NCI-H2029 treated with DMSO at 0.1 percent for 48 hours (cell line): ENCODE measurements at places on chromosomes 6 and 20.
A peak's percentile ranks its signal among the peaks of the same experiment; 100 is the strongest.

- DNase-seq, result no peak
Observed at GRCh38 chr6:147642458-147642857, 134.0 kb downstream of the SAMD5 start.

DNA sequence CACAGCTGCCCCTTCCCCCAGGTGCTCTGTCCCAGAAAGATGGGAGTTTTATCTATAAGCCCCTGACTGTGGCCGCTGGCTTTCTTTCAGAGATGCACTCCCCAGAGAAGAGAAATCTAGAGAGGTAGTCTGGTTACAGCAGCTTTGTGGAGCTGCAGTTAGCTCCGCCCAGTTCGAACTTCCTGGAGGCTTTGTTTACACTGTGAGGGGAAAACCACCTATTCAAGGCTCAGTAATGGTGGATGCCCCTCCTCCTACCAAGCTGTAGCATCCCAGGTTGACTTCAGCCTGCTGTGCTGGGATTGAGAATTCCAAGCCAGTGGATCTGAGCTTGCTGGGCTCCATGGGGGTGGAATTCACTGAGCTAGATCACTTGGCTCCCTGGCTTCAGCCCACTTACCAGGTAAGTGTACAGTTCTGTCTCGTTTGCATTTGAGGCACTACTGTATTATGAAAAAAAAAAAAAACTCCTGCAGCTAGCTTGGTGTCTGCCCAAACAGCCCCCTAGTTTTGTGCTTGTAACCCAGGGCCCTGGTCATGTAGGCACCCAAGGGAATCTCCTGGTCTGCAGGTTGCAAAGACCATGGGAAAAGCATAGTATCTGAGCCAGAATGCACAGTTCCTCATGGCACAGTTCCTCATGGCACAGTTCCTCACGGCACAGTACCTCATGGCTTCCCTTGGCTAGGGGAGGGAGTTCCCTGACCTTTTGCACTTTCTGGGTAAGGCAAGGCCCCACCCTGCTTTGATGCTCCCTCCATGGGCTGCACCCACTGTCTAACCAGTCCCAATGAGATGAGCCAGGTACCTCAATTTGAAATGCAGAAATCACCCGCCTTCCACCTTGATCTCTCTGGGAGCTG, 275.0 kb downstream of the CENPW start:
- peak; percentile 53 for DNase-seq

- no peak for DNase-seq
Observed at GRCh38 chr20:53800883-53801604, 207.4 kb upstream of the ZNF217 start.

- no peak for DNase-seq
Observed at GRCh38 chr6:131958542-131959470, 7.6 kb upstream of the CCN2 start.

DNA sequence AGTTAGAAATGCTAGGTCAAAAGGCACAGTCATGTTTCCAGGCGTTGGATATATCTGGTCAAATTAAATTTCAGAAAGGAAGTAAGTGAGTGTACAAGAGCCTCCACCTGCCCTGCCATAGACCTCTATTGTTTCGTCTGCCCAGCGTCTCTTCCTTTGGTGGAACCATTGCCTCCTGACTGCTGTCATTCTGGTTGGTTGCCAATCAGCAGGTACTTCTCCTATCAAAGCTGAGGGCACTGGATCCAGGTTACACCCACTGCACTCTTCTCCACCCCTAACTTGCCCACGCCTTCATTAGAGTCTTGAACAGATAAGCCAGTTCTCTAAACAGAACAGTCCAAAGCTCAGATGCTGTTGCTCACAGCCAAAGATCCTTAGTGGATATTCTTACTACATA, 2.6 kb upstream of the WFDC5 start:
- DNase-seq, result peak; percentile 7

- DNase-seq, result no peak
Observed at GRCh38 chr6:129345890-129346289, 364.1 kb downstream of the ARHGAP18 start.

DNA sequence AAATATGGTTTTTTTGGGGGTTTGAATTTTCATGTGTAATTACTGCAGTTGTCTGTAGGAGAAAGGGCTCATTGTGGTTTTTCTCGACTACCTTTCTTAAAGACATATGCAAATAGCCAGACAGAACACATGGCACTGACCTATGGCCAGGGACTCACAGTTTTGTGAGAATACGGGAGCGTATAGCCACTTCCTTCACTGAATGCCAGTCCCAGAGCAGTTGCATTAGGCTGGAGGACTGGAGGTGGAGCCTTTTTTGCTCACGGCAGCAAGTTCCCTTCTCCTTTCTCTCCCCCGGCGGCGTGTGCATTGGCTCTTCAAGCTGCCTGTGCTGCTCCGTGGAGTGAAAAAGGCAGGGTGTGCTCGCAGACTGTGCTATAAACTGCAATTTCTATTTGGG, 114.9 kb downstream of the AKAP7 start:
- no peak for DNase-seq

DNA sequence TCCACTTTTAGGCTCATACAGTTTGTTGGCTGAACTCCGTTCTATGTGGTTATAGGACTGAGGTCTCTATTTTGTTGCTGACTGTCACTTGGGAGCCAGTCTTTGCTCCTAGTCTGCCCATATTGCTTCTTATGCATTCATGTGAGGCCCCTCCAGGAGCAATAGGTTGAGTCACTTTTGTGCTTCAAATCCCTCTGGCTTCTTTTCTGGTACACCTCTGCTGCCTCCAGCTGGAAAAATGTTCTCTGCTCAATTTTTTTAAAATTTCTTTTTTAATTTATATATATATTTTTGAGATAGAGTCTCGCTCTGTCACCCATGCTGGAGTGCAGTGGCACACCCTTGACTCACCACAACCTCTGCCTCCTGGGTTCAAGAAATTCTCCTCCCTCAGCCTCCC, 42.7 kb upstream of the NOX3 start:
- no peak for DNase-seq

DNA sequence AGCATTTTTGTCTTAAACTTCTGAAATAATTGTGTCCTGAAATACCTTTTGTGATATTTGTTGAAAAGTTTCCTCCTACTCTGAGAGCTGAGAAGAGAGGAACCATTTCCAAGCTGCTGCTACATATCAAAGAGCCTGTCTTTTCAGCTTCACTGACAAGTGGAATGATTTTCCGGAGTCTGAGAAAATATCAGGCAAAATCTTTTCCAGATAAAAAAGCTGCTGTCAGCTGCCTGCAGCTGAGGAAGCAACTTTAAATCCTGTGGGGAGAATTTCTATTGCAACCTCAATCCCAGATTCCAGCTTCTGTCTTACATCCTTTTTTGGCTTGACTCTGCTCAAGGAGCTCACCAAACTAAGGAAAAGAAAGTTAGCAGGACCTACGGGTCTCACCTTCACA, 904.3 kb downstream of the PHF3 start:
- no peak for DNase-seq

- no peak for DNase-seq
Observed at GRCh38 chr6:63530991-63531390, 41.3 kb upstream of the LOC128125822 start.

- no peak for DNase-seq
Observed at GRCh38 chr20:58546416-58546711, 31.2 kb upstream of the APCDD1L start.

DNA sequence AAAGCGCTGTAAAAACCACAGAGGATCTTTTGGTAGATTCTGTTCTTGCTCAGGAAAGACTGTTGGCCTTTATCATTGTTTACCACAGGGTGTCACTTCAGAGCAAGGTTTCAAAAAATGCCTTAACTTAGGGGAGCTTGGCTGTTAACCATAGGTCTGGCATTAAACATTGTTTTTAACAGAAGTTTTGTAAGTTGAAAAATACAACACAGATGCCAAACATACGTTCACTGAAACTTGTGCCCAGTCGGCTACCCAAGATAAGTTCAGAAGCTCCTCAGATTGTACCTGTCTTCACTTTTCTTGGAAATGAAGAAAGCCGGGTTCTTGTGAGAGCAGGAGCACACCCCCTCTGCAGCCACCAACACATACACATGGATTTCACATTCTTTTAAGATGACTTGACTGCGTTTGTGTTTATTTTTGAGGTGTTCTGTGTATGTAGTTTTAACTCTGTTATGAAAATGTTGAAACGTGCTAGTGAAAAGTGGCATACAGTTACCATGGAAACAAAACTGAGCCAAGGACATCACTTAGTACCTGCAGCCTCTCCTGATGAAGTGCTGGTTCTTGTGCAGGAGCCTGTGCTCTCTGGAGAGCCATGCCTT, 64.9 kb downstream of the SYCP2L start:
- DNase-seq, result no peak

GRCh38 chr20:5002077-5002413, 735 bp upstream of the SLC23A2 start:
- no peak for DNase-seq

GRCh38 chr20:7399114-7399513, 541.1 kb downstream of the HAO1 start:
- no peak for DNase-seq

DNA sequence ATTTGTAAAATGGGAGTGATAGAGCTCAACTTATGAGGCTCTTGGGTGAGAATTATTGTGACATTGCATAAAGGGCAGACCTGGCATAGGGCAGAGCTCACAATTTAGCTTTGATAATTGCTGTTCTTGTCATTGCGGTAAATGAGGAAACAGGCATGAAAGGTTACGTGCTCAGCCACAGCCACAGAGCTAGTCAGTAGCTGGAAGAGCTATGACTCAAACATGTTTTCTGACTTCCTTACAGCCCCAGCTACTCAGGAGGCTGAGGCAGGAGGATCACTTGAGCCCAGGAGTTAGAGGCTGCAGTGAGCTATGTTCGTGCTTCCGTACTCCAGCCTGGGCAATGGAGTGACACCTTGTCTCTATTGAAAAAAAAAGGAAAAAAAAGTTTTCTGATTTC, 3.5 kb upstream of the GHRH start:
- no peak for DNase-seq

DNA sequence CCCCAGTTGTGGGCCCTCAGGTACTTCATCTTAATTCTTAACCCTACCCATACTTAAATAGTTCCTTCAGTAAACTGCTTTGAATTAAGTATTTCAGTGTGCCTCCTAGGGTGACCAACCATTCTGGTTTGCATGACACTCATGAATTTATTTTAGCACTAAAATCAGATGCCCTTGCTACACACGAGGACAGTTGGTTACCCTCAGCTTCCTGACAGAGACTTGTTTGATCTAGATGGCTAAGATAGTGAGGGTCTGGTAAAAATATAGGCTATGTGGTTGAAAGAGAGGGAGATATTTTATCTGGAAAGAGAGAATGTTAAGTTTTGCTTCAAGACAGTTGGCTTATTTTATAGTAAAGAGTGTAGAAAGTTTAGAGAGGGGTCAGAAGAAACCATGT, 10.6 kb downstream of the PGK2 start:
- DNase-seq, result no peak

DNA sequence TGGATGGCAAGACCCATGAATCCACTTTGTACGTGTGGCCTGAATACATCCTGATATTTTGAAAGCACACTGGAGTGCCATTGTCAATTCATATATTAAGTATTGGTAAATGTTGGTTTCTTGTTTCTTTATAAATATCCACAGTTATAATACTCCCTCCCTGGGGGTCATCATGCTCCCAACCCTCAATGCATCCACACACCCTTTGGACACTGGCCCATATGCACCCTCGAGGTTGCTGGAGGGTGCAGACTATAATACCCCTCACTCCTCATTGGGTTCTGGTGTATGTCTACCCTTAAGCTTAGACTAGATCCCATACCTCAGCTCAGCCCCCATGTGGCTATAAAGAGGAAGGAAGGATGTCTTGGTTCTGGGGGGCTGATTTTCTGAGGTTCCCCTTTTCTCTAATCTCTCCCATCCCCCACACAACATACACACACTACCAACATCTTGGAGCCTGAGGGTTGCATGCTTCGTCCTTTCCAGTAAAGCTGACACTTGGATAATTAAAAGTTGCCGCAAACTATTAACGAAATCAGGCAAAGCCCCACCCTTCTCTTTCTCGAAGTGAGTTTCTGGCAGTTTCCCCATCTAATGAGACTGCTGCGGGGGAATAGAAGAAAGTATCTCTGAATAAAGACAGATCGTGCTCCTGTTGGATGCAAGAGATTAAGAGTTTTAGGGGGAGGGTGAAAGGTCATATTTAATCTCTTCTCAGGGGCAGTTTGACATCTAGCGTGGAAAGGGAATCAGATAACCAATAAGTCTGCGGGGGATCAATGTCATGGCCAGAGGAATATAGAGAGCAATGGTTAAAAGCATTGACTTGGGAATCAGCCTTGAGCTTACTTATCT, 7.4 kb downstream of the PIM1 start:
- DNase-seq, result no peak

DNA sequence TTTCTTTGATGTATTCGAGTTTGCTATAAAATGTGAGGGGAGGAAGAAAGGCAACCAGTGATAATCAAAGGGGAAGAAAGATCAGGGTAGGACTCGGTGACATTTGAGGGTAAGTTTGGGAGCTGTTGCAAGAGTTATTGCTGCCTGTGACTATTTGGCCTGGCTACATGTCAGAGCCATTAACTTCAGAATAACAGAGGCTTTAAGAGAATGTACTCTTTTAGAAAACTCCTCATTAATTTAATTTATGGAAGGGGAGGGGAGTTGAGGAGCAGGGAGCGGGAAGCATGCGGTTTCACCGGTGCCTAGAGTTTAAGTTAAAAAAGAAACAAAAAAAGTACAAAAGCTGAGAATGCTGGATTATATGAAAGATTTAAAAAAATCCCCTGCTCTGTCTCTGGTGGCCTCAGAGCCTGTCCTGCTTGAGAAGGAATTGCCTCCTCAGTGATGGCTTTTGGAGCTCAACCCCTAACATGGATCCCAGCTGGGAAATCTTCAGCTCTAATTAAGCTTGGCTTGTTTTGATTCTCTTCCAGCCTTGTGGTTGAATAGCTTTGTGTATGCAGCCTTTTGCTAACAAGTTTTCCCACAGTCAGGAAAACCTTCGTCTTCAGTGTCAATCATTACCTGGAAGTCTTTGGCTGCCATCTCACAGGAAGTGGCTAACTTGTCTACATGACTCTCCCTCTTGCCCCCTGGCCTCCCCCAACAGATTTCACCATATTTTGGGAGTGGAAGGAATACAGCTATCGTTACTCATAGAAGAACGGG, 238.2 kb downstream of the SOX4 start:
- DNase-seq, result no peak

GRCh38 chr20:41172296-41173140, 35.2 kb downstream of the PLCG1 start:
- DNase-seq, result no peak

DNA sequence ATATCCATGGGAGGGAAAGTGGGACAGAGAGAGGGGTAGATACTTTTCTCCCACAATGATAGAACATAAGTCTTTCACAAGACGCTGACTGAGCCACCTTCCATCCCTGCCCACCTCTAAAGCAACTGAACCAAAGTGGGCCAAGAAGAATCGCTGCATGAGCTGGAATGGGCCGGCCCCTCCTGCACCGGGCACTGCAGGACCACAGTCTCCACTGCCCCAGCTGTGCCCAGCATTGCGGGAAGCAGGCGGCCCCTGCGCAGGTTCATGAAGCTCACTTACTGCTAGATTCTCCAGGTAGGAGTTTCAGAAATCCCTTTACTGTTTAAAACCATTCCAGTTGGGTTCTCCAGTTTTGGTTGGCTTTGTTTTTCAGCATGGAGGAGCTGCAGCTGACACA, 32.0 kb upstream of the CST7 start:
- no peak for DNase-seq

GRCh38 chr6:135162678-135163439, 18.2 kb upstream of the MYB start:
- DNase-seq, result no peak
